NCI-H345 (cell line): ENCODE measurements at places on chromosomes 5 and 9.
A peak's percentile ranks its signal among the peaks of the same experiment; 100 is the strongest.

- peak; percentile 19 for DNase-seq
Measured at GRCh38 chr5:151523335-151523734, 67.8 kb downstream of the FAT2 start.

- DNase-seq = no peak
Measured at GRCh38 chr9:85040146-85040545, 370.6 kb downstream of the NTRK2 start.

GRCh38 chr9:4433379-4433778 is 56.9 kb upstream of the SLC1A1 start:
- DNase-seq = no peak

- no peak for DNase-seq
Measured at GRCh38 chr5:161134956-161135355, 282.9 kb upstream of the ATP10B start.

DNA sequence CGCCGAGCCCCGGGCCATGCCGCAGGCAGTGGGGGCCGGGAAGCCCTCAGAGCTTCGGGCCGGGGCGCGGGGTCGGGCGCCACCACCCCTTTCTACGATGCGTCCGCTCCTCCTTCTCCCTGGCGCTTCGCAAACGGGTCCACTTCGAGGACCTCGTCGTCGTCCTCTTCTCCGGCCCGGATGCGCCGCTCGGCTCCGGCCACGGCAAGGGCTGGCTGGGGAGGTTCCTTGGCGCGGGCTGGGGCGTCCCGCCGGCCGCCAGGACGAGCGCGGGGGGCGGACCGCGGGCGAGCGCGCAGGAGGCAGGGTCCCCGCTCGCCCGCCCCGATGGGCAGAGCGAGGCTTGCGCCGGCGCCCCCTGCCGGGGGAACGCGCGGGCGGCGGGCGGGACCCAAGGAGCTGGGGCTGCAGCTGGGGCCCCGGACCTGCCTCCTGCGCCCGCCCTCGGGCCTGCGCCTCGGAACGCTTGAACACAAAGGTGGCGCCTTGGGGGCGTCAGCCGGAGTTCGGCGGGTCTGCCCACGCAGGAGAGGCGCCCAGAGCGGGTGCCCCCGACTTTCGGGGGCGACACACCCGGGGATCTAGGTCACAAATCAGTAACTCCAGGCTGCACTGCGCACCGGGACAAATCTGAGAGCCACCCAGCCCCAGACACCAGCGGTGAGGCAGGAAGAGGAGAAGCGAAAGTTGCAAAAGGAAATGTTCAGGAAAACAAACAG is at the start of gene ROR2:
ROR2 (minus strand) TSS at position 283 of the 719 bp plus-strand sequence.
- peak; percentile 74 for DNase-seq

- no peak for DNase-seq
Measured at GRCh38 chr9:27047136-27047535, 41.7 kb upstream of the LRRC19 start.

DNA sequence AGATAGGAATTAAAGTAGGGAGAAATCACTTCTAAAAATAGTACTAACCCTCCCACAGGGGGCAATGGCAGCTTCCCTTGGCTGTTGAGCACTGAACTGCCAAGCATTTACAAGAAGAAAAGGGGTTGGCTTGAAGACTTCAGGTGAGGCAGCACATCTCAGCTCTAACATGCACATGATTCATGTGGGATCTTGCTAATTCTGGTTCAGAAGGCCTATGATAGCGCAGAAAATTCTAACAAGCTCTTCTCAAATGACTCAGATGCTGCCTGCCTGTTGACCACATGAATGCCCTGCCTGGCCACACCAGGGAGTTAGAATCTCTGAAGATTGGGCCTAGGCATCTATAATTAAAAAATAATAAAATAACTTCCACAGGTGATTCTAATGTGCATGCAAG is 22.6 kb downstream of the CD180 start:
- DNase-seq = no peak
